ENCODE measurements at places on chromosomes 1 and 21.

DNA sequence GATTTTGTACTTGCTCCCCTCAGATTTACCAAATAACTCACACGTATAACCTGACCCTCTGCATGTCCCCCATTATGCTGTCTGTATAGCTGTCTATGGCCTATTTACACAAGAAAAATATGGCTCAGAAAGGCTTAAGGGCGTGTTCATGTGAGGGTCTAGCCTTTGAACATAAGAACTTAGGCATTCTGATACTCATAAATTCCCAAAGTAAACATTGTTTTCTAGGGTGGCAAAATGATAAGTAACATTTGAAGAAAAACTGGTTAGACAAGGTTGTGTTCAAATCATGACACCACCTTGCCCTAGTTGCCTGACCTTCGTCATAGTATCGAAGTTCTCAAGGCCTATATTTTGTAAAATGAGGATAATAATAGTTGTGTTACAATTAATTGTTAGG is 394.6 kb downstream of the LRRIQ3 start:
- DNase-seq, result no peak

- no peak for DNase-seq
Observed at GRCh38 chr21:45494851-45495680, 47.2 kb downstream of the SLC19A1 start.

- DNase-seq, result no peak
Observed at GRCh38 chr1:153779781-153780541, 4.8 kb downstream of the SLC27A3 start.

DNA sequence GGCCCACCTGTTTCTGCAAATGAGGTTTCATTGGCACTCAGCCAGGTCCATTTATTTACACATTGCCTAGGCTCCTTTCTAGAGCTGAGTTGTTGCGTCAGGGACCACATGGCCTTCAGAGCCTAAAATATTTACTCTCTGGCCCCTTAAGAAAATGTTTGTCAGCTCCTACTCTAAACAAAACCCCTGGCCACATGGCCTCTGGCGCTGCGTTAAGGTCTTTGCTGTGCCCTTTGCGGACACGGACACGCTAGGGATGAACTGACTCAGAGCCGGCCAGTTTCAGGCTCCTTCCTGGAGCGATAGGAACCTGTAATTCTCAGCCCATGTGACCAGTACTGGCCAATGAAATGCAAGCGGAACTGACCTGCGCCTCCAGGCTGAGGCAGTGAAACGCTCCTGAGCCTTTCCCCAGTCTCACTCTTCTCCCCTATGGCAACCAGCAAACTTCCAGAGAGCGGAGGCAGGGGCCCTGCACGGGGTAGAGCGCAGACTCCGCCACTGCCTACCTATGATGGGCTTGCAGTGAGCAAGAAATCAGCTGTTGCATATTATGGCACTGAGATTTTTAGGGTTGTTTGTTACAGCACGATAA is 160.3 kb downstream of the ETS2 start:
- DNase-seq, result no peak

DNA sequence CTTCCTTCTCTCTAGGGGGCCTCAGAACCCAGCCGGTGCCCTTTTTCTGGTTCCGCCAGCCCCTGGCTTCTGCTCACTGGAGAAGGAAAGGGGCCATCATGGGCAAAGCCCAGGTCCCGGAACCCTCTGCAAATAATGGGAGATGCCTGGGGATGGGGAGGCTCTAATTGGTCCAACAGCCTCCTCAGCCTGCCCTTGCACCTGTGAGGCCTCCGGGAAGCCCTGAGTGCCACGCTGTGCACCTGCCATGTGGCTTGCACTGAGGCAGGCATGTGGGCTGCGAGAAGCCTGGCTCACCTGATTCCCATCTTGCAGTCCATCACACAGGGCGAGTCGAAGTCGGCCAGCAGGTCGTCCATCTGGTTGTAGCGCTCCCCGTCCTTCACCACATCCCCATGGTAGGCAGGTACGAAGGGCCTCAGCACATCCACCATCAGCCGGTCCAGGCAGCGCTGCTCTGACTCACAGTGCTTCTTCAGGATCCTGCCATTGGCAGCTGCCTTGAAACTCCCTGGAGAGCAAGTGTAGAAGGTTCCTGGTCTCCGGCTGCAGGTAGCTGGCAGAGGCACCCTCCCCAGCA is 92.1 kb downstream of the ITPKB start:
- DNase-seq, result no peak

GRCh38 chr1:196608390-196609369 is at the start of gene KCNT2:
TSS of gene KCNT2 (minus strand) at chr1:196608440. CDS start at chr1:196608309, 131 bp downstream.
- peak; percentile 80 for DNase-seq

DNA sequence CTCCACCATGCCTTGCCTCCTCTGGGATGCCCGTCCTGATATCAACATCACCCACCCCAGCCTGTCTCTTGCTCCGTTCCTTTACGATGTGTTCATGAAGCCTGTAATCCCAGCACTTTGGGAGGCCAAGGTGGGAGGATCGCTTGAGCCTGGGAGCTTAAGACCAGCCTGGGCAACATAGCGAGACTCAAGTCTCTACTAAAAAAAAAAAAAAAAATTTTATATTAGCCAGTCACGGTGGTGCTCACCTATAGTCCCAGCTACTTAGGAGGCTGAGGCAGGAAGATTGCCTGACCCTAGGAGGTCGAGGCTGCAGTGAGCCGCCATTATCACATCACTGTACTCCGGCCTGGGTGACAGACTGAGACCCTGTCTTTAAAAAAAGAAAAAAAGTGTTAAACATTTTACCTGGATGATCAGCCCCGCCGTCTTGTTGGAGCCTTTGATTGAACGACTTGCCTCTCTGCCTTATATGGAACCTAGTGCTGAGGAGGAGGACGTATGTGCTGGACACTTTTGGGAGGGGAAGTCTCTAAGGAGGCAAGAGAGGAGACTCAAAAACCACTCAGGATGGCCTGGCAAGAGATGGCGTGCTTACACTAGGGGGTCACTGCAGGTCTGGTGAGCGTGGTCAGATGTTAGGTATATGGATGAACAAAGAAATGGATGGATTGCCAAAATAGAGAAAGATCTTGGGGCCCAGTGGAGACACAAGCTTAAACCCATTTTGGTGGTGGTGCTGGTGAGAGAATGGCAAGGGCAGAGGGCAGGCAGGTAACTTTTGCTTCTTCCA is 80.5 kb upstream of the IFFO2 start:
- DNase-seq, result no peak

GRCh38 chr21:33875026-33875695 is 40.4 kb downstream of the ATP5PO start:
- no peak for DNase-seq

DNA sequence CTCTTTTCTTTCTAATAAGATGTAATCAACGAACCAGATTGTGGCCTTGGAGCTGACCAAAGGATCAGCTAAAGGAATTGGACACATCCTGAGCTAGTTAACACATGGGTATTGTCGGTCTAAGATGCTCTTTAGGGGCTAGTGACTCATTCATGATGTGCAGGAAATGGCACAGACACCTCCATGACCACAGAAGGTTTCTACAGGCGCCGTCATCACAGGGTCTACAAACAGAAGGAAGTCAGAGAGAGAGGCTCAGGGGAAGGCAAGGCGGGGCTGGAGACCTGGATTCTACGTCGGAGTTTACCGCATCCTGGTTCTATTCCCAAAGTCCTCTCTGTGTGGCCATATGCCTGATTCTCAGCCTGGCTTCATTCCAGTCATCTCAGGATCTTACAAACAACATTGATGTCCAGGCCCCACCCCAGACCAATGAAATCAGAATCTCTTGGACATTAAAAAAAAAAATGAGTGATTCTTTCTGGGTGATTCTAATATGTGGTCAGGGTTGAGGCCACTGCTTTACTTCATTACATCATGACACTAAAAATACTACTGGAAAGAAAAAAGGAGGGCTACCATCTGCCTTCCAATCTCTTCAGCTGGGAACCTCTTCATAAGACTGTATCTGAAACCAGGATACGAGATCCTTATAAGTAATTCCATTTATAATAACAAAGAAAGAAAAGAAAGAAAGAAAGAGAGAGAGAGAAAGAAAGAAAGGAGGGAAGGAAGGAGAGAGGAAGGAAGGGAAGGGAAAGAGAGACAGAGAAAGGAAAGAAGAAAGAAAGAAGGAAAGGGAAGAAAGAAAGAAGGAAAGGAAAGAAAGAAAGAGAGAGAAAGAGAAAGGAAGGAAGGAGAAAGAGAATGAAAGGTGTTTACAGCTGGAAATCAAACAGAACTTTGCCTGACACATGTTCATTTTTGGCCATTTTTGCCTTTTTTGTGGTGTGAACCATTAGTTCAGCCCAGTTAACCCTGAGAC is 11.6 kb upstream of the KCNJ15 start:
- DNase-seq, result no peak

- no peak for DNase-seq
Observed at GRCh38 chr1:7469255-7469938, 301.7 kb upstream of the VAMP3 start.

DNA sequence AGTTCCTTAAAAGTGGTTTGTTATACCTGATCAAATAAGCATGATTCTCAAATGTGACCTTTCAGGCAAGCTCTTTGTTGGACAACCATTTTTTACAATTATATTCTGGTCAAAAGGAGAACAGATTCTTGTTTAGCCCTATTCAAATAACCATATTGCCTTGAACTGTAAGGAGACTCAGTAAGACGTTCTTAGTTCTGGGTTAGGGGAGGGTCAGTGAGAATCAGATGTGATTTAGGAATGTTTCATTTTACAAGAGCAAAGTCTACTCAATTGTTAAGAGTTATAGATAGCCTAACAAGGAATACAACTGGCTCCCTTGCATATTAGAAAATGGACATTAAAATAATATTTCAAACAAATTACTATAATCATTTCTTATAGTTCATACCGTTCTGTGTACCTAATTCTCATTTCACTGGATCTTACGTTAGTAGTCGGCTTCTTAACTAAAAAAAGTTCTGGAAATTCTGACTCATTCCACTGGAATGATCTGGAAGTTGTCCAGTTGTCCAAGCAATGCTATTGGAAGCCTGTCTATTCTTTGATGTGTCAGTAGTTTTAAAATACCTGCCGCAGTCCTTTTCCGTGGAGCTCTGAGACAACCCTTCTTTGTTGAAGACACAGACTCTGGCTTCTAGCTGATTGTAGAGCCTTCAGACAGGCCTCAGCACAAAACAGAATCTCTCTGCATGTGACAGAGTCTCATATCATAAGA is 88.8 kb downstream of the MAST2 start:
- DNase-seq, result peak; percentile 42

Measured in hindlimb muscle (tissue), 1 donor.